ENCODE measurements at places on chromosomes 6 and 20.

- DNase-seq = peak; percentile 16
Measured at GRCh38 chr6:167405778-167406532, 81.1 kb downstream of the TTLL2 start.

- DNase-seq = no peak
Measured at GRCh38 chr20:57807401-57808263, 97.8 kb upstream of the PMEPA1 start.

DNA sequence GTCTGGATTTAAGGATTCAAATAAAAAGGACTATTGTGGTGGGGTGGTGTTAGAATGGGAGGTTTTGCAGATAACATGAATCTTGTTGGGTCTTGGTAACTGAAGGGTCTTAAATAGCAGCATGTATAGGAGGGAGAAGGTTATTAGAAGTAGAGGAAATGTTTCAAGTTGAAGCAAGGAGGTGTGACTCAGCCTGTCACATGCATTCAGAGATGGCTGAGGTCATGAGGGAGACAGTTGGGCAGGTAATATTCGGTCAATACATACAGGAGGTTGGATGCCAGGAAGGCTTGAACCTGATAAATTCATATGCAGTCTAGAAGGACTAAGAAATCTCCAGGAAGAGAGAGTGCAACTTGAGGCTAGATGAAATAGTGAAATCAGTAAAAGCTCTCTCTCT lies 6.1 kb downstream of the KLHL31 start:
- DNase-seq = no peak

- DNase-seq = no peak
Measured at GRCh38 chr6:135128268-135128914, 52.7 kb upstream of the MYB start.

GRCh38 chr6:111862314-111862713 lies 10.9 kb downstream of the FYN start:
- DNase-seq = no peak

DNA sequence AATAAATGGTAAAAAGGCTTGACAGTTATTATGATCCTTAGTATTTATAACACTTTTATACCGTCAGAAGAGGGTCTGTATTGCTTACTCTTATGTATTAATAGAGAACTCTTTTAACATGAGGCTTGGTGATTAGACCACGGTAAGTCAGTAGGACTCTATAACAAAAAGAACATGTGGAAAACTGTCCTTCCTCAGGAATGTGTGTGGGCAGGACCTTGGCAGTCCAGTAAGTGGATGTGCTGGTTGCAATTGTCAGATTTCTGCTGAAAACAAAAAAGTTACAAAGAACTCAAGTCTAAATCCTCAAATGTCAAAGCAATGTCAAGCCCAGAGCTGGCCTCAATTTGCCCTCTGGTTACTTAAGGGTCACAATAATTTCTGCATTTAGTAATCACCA lies 81.1 kb downstream of the PLCG1 start:
- no peak for DNase-seq

- no peak for DNase-seq
Measured at GRCh38 chr6:8278562-8278961, 156.8 kb downstream of the SLC35B3 start.

GRCh38 chr6:129251669-129252376 lies 368.9 kb downstream of the LAMA2 start:
- DNase-seq = no peak

DNA sequence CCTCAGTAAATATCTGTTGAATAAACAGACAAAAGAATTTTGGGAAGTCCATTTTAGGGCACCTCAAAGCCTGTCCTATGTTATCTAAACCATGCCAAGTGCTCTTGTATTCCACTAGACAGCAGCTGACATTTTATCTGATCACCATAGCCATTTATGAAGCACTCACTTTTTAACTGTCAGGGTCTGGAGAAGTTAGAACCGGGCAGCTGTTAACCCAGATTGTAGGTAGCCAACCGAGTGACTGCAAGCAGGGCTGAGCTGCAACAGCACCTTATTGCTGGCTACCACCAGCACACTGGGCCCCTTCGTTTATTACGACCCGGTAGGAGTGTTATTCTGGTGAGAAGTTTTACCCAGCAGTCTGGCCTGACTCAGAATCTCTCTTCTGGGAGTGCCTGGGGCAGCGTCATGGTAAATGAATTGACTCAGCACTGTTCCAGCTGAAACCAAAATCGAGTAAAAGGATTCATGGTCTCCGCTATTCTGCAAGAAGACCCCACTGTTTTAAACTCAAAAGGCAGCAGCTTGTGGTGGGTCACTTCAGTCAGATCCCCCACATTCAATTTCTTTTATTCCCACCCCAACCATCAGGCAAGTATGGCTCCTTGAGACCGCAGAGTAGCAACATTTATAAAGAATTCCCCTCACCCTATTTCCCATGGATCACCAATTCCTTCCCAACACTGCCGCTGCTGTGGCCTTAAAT lies 1.7 kb downstream of the UBE2V1 start:
- DNase-seq = no peak

- DNase-seq = no peak
Measured at GRCh38 chr20:4585104-4585753, 136.5 kb upstream of the PRND start.

DNA sequence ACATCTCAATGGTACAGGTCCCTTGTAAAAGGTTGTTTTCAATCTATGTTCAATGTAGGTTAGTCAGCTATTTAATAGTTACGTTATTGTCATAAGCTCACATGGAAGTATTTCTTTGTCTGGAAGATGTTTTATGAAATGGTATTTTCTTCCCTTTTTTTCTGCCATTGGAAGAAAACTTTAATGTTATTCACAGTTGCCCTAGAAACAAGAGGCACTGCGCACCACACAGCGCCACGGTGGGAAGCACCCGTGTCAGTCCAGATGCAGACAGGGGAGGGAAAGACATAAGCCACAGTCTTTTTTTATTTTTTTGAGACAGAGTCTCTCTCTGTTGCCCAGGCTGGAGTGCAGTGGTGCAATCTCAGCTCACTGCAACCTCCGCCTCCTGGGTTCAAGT lies 82.1 kb downstream of the GCNT2 start:
- no peak for DNase-seq

DNA sequence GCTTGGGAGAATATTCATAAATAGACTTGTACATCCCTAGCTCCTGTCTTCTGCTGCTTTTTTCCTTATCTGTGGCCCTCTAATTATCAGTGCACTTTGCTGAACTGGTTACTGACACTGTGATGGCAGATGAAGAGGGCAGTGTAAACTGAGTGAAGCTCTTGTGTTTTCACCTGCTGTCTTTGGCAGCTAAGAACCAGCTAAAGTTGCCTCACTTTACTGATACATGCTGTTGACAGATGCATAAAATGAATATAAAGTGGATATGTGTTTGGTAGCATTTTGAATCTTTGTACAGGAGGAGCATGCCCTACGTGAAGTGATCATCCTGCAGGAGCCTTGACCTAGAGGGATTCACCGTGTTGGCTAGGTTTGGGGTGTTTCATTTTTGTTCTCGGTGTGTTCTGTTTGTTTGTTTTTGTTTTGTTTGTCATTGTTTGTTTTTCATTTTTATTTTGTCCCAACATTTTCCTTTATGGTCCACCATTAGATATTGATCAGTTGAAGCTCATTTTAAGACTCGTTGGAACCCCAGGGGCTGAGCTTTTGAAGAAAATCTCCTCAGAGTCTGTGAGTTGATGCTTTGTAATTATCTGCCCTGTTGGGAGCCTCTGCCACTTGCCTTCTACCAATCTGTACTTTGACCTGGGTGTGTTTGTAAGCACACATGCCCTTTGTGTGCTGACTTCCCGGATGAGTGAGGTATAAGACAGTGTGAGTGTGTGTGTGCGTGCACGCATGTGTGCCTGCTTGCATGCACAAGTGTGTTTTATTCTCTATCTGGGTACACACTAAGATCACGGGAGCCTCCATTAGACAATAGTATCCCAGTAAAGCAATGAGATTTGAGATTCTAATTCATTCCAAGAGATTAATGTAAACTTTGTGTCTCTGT lies 34.6 kb upstream of the MAPK13 start:
- DNase-seq = no peak

- DNase-seq = no peak
Measured at GRCh38 chr20:23647346-23647745, 9.6 kb upstream of the CST3 start.

GRCh38 chr6:2485116-2485515 lies 239.7 kb upstream of the GMDS start:
- no peak for DNase-seq

DNA sequence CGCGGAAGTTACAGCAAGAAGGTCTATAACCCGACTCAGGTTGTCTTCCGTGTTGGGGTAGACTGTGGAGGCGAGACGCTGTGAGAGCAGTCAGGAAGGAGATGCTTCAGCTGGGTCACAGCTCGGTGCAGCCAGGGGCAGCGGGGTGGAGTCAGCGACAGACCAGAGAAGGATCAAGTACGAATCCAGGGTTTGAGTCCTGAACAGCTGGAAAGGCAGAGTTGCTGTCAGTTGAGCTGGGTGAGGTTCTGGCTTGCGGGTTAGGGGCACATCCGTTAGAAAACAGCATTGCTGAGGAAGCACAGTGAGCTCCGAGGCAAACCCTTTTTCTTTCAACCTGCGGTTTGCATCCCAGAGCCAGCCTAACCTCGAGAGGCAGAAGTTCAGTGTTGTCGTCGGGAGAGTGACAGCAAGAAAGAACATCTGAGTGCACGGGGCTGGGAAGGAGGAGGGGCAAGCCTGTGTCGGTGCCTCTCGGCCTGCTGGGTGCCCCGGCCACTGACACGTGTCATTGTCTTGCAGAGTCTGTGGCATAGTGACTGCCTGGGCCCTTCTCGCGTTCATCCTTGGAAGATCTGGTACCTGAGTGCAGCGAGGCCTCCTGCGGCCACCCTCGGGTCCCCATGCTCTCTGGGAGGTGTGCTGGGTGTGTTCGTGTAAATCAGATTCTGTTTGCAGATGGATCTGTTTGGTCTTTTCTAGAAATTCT lies 20.0 kb downstream of the PNLDC1 start:
- no peak for DNase-seq

GRCh38 chr6:52482903-52483670 lies 62.9 kb downstream of the EFHC1 start:
- no peak for DNase-seq

GRCh38 chr6:154206141-154206540 lies 150.5 kb downstream of the IPCEF1 start:
- no peak for DNase-seq

DNA sequence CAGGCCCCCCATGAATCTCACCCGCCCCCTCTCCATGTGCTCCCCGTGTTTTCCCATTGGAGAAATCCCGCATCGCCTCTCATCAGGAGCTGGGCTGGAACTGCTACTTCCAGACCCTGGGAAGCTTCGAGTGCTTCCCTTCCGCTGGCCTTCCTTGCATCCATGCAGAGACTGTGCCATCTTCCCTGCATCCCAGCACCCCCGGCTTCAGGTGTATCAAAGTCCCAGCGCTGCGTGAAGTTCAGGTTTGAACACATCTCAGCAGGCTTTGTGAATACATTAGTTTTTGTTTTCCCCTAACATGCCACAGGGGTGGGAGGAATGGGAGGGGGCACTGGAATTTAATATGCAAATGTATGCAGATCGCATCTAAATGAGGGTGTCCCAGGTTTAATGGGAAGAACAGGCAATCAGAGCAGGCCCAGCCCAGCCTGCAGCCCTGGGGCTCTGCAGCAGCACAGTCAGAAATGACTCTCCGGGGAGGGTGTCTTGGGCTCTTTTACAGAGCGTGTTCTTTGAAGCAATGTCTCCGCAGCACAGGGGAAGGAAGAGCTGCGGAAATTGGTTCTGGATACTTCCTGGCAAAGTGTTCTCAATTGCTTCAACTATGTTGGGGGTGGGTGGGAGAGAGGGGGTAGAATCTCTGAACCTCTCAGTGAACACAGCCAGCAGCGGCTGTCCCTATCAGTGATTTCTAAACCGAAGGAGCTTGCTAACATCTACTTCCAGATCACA lies 8.3 kb upstream of the MMP9 start:
- no peak for DNase-seq

DNA sequence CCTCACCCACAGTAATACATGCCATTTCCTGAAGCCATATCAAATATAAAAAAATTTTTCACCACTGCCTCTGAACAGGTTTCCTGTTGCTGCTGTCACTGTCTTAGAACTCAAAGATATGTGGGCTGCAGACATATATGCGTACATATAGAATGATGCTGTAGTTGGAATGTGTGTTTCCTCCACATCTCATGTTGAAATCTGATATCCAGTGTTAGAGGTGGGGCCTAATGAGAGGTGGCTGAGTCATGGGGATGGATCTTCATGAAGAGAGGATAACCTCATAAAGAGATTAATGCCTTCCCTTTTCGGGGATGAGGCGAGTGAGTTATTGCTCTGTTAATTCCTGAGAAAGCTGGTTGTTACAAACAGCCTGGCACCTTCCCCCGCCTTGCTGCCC lies 7.7 kb upstream of the SCP2D1 start:
- no peak for DNase-seq

DNA sequence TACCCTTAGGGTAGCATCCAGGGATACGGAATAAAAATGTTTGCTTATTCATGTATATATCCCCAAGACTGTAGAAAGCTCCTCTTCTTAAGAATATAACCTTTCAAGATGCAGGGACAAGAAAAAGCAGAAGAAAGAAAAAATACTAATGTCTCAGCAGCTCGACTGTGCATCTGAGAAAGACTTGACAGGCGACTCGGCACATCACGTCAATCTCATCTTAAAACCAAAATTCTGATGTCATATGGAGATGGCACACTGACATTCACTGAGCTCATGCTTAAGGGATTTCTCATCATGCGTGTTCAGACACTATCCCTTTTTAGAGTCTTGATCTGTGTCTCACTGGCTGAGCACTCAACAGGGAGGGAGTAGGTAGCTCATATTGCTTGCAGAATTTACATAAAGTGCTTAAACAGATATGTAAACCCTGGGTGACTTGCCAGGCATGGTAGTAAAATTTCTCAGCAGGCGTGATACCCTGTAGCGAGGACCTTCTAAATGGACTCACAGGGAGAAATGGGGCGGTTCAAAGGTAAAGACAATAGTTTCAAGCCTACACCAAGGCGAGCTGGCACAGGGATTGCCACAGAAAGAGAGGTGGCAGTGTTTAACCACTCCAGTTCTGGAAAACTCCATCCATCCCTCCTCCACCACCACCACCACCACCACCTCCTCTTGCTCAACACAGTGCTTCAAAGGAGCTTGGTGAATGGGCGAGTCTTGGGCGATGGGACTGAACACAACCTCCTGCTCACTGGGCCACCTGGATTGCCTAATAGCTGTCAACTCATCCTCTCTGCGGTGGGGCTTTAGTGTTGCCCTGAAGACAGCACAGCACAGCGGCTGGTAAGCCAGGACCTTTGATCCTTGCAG lies 330.5 kb downstream of the TFAP2A start:
- no peak for DNase-seq

DNA sequence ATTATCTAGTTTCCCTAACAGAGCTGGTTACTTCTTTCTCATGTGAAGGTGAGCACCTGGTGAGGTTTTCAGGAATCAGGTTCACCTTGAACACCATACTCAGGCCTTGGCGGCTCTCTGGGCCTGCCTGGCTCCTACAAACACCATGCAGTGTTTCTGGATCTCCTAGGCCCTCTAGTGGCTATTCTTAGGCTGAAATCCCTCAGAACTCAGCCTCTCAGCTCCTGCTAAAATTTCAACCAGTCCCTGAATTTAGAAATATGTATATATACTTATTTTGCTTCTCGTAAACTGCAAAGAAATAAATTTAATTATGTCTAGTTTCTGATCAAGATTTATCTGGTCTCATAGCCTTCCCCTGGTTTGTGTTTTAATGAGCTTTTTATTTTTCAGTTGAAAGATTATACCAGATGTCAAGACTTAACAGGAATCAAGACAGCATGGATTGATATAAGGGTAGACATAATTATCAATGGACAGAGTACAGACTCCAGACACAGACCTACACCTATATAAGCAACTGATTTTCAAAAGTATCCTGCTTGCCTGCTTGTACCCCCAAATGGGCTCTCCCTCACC lies 55.9 kb downstream of the ANKEF1 start:
- no peak for DNase-seq

GRCh38 chr6:56906752-56907151 lies 48.2 kb upstream of the BEND6 start:
- DNase-seq = no peak
